ENCODE measurements at places on chromosomes 3 and 15.
A peak's percentile ranks its signal among the peaks of the same experiment; 100 is the strongest.

GRCh38 chr3:177513815-177514610 is 316.7 kb upstream of the TBL1XR1 start:
- DNase-seq: no peak

DNA sequence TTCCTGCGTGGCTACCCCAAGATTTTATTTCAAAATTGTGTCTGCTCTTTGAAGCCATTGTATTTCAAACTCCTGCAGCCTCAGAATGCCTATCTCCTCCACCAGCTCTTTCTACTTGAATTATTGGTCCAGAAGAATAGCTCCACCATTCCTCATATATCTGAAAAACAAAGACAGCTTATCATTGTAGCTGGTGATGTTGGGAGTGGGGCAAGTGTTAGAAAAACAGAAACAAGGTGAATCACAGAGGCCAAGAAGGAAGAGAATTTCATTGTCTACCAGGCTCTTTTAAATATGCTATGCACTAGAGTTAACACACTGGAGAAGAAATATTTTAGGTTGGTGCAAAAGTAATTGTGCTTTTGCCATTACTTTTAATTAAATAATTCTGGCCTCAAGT is 307.9 kb upstream of the ROPN1 start:
- no peak for DNase-seq

DNA sequence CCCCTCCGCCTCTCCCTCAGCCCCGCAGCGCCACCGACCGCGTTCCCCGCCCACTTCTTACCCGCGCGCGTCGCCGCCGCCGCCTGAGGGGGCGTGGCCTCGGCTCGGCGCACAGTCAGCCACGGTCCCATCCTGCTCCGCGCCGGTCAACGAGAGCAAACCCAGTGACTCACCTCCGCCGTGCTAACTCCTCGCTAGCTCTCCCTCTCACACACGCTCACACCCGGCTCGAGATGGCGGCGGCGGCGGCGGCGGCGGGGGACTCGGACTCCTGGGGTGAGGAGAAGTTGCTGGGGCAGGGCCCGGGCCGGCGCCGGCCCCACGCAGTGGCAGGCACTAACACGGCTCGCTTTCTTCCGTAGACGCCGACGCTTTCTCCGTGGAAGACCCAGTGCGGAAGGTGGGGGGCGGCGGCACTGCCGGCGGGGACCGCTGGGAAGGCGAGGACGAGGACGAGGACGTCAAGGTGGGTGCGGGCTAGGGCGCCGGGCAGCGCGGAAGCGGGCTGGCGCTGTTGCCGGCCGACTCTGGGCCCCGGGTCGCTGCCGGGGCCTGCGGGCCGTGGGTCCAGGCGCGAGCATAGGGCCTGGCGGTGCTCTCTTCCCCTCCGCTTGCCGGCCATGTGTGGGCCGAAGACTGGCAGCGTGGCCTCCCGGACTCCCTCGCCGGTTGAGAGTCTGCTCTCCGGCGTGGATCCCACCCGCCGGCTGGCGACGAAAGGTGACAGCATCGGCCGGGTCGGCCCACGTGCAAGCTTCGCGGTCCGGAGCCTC is at the start of gene EIF3J:
TSS of gene EIF3J (plus strand) at position 186 of the 773 bp plus-strand sequence. CDS start at position 234, 48 bp downstream.
- DNase-seq: peak; percentile 91

DNA sequence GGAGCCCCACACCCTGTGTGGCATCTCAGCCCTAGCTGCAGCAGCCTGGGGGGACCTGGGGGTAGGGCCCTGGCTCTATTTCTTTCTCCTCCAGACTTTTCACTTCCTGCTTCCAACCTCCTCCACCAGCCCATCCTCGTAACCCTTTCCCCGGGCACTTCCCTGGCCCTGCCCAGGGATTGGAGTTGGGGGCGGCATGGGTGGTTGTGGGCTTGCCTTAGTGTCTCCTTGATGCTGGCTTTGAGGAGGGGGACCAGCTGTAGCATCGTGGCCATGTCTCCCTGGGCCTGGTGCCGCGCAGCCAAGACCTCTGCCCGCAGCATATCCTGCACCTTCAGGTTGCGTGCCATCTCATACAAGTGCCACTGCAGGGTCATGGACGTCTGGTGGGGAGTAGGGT is 28.1 kb downstream of the CYP11A1 start:
- DNase-seq: no peak

- DNase-seq: no peak
These were observed 51.5 kb downstream of the EOMES start for GRCh38 chr3:27670619-27671018.

DNA sequence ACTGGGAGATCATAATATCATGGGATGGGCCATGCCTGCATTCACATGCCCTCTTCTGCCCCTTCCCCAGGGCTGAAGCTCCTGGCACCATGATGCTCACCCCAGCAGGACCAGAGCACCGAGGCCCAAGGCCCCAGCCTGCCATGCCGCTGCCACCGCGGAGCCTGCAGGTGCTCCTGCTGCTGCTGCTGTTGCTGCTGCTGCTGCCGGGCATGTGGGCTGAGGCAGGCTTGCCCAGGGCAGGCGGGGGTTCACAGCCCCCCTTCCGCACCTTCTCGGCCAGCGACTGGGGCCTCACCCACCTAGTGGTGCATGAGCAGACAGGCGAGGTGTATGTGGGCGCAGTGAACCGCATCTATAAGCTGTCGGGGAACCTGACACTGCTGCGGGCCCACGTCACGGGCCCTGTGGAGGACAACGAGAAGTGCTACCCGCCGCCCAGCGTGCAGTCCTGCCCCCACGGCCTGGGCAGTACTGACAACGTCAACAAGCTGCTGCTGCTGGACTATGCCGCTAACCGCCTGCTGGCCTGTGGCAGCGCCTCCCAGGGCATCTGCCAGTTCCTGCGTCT is 5.6 kb downstream of the PLXNA1 start:
- no peak for DNase-seq

- DNase-seq: no peak
These were observed 100.6 kb downstream of the KLHL25 start for GRCh38 chr15:85694091-85694490.

- no peak for DNase-seq
These were observed 157.8 kb downstream of the PDCD6IP start for GRCh38 chr3:33956206-33956605.

DNA sequence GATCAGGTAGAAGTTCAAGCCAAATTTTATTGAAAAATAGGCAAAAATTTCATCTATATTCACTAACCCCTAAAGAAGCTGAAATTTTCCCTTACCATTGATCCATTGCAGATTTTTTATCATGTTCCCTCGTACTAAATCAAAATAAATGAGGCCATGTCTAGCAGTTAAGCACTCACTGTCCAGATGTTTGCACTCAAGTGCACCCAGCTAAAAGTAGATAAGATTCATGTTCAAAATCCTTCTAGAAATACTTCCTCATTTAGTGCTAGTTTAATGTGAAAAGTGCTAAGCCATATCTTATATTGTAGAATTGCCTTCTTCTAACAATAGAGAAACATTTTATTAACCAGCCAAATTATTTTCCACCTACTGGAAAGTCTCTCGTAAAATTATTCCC is 164.7 kb upstream of the UBE2E2 start:
- no peak for DNase-seq

GRCh38 chr3:44048196-44048924 is 193.3 kb upstream of the TOPAZ1 start:
- no peak for DNase-seq

- DNase-seq: peak; percentile 50
These were observed 6.3 kb downstream of the LRRC31 start for GRCh38 chr3:169863458-169863899.

GRCh38 chr3:99965077-99965476 is 147.4 kb downstream of the CMSS1 start:
- DNase-seq: no peak

DNA sequence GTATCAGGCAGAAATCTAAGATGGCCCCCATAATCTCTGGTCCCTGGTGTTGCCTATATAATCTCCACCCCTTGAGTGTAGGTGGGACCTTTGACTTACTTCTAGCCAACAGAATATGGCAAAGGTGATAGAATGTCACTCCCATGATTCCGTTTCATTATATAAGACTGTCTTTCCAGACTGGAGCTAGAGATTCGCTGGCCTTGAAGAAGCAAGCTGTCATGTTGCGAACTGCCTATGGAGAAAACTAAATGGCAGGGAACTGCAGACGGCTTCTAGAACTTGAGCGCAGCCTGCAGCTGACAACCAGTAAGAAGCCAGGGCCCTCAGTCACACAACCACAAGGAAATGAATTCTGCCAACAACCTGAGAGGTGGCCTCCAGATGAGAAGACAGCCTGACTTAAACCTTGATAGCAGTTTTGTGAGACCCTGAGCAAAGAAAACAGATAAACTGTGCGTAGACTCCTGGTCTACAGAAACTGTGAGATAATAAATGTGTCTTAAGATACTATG is 2.2 kb upstream of the KPNA1 start:
- DNase-seq: no peak

- DNase-seq: no peak
These were observed 141.9 kb upstream of the SGO1 start for GRCh38 chr3:20327889-20328288.

Measured in stimulated activated CD4-positive, alpha-beta T cell treated with anti-CD3 and anti-CD28 coated beads, Interleukin-1b, Interleukin-23, amount 100 ng/mL, for 24 hours (primary cell).